ENCODE measurements at places on chromosomes 16 and 17. TPM values are rescaled to one million over a fixed set of nuclear protein-coding genes. Genes with fewer than 3 reads are reported as not detected.

- no peak for DNase-seq
Observed at GRCh38 chr16:16828913-16829398, 450.0 kb downstream of the NPIPA7 start.

- no peak for DNase-seq
Observed at GRCh38 chr16:68282064-68282452, 17.7 kb downstream of the SLC7A6 start.

- DNase-seq: peak; percentile 93
Observed at GRCh38 chr16:70700101-70701020, 14.5 kb upstream of the MTSS2 start.

GRCh38 chr17:77451245-77451893 lies 310.6 kb downstream of the SEC14L1 start:
- peak; percentile 67 for DNase-seq

- DNase-seq: peak; percentile 29
Observed at GRCh38 chr17:18025945-18026776, 12.8 kb downstream of the ATPAF2 start.

- DNase-seq: no peak
Observed at GRCh38 chr16:5678371-5678770, 580.8 kb upstream of the EEF2KMT start.

- DNase-seq: no peak
Observed at GRCh38 chr16:24855678-24856077, 9.9 kb downstream of the SLC5A11 start.

DNA sequence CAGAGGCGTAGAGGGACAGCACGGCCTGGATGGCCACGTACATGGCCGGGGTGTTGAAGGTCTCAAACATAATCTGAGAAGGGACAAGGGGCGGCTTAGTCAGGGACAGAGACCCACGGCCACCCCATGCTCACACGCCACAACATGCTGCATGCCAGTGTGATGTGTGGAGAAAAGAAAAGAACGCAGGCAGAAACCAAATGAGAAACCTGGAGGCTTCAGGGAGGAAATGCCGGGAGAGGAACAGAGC lies 1.1 kb downstream of the ACTG1 start:
- DNase-seq: no peak

GRCh38 chr16:88655733-88656281 lies 5.0 kb upstream of the CYBA start:
- DNase-seq: no peak

DNA sequence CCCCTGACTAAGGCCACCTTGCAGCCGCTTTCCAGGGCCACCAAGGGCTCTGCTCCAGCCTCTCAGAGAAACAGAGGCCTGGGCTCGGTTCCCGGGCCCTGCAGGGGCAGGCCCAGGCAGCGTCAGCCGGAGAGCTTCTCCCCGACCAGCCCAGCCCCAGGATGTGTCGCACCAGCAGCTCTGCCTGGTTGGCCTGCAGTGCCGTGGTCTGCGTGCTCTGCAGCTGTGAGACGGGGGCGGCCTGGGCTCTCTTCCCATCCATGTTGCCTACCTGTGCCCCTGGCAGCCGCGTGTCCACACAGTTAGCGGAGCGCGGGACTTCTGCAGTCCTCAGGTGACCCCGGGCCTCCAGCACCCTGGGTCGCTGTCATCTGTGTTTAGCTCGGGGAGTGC lies 4.8 kb downstream of the IGFALS start:
- DNase-seq: peak; percentile 12

DNA sequence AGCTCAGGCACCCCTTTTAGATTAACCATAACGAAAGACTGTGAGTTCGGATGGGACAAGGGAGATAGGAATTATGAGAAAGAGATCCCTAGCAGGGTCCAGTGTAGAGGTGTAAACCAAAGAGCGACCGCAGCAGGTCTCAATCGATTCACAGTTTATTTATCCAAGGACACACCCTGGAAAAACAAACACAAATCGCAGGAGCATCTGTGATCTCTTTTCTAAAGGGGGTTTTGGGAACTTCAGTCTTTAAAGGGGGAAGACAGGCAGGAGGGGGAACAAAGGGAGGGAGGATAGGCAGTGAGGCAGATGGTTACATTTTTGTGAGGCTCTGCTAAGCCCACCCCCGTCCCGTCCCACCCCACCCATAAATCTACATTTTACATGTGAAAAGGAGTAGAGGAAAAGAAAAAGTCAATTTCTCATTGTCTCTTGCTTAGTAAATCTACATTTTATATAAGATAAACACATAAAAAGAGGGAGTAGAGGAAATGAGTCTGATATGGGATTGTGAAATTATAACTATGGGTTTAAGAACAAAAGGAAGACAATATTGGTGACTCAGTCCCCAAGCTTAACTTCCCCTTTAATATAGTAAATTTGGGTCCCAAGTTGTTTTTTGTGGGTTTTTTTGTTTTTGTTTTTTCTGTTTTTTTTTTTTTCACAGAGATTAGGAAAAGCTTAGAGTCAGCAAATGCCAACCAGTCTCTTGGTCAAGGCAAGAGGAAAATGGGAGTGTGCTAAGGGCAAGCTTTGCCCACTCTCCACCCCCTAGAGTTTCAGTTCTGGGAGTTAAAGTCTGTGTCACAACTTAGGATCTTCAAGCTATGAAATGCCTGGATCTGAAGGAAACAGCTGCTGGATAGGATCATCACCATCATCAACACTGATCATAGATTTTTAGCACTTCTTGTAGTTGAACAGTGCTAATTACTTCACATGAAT lies 160.9 kb upstream of the CDH5 start:
- DNase-seq: no peak

GRCh38 chr16:79954921-79955705 lies 354.6 kb upstream of the MAF start:
- no peak for DNase-seq

GRCh38 chr17:78539781-78540180 lies 37.4 kb downstream of the DNAH17 start:
- DNase-seq: no peak

GRCh38 chr17:81976332-81977210 lies 858 bp upstream of the ASPSCR1 start:
- DNase-seq: peak; percentile 53

GRCh38 chr16:77786186-77786847 lies 2.0 kb upstream of the VAT1L start:
- DNase-seq: no peak

- no peak for DNase-seq
Observed at GRCh38 chr16:1066584-1067172, 5.9 kb upstream of the SSTR5 start.

DNA sequence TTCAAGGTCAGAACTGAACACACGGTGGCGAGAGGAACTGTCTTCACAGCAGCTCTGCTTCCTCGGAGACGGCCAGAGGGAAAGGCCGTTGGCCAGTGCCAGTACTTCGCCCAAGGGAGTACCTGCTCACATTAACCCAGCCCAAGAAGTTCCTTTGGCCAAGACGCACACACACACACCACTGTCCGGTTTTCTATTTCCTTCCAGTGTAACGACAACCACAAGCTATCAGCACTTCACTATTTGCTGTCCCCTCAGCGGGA lies 744 bp upstream of the GGNBP2 start:
- peak; percentile 73 for DNase-seq

GRCh38 chr17:47785538-47786123 lies 36.0 kb downstream of the OSBPL7 start:
- no peak for DNase-seq

GRCh38 chr16:57959121-57959520 lies 11.8 kb downstream of the CNGB1 start:
- DNase-seq: no peak

- no peak for DNase-seq
Observed at GRCh38 chr16:11128211-11129141, 127.5 kb downstream of the SOCS1 start.

GRCh38 chr16:24810951-24811843 lies 34.6 kb upstream of the SLC5A11 start:
- no peak for DNase-seq

- DNase-seq: no peak
Observed at GRCh38 chr16:52861614-52862022, 191.1 kb downstream of the CHD9NB start.

DNA sequence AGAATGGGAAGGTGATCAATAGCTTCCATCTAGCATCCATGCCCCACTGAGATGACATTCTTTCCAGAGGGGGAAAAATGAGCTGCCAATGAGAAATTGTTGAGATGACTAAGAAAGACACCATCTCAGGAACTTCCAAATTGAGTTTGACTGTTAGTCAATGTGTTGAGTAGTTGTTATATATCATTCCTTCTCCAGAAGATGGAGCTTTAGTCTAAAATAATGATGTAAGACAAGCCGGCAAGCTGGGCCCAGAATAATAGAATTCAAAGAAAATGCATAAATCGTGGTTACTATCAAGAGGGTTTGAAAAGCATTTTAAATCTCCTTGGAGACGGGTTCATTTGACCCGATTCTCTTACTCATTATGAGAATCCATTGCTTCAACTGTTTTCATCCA lies 71.0 kb upstream of the ATF7IP2 start:
- DNase-seq: no peak

GRCh38 chr16:50496990-50497389 lies 51.2 kb upstream of the NKD1 start:
- no peak for DNase-seq

DNA sequence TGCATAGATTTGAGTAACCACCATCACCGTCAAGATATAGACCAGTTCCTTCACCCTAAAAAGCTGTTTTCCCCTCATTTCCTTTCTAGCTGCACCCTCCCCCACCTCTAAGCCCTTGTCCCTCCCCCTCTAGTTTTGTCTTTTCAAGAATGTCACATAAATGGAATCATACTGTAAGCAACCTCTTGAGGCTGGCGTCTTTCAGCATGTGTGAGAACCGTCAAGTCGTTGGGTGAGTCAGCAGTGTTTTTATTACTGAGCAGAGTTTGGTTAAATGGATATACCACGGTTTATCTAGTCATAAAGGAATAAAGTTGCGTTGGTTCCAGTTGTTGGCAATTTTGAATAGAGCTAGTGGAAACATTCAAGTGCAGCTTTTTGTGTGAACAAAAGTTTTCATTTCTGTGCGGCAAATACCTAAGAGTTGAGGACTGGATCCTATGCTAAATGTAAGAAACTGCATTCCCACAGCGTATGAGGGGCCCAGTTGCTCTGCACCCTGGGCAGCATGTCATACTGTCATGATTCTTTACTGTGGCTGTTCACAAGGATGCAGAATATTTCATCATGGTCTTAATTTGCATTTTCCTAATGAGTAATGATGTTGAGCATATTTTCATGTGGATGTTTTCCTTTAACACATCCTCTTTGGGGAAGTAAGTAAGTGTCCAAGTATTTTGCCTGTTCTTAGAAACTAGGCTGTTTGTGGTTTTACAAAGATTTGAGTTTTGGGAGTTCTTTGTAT lies 264.3 kb downstream of the CPPED1 start:
- no peak for DNase-seq

DNA sequence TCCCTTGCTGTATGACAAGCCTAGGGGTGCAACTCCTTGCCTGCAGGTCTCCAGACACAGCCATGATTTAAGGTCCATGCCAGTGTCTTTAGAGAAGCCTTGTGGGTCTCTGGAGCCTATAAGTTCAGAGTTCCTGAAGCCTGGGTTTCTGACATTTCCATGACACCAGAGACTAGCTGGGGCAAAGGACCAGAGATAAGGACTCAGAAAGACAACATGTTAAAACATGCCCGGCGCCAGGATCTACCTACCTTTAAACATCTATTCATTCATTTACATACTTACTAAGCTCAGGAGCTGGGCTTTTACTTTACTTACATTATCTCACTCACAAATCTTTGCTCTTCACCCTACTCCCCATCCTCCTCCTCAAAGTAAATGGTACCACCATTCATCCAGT lies 1.5 kb downstream of the MRPL27 start:
- DNase-seq: no peak

- no peak for DNase-seq
Observed at GRCh38 chr17:67477687-67478086, 100.6 kb downstream of the PITPNC1 start.

DNA sequence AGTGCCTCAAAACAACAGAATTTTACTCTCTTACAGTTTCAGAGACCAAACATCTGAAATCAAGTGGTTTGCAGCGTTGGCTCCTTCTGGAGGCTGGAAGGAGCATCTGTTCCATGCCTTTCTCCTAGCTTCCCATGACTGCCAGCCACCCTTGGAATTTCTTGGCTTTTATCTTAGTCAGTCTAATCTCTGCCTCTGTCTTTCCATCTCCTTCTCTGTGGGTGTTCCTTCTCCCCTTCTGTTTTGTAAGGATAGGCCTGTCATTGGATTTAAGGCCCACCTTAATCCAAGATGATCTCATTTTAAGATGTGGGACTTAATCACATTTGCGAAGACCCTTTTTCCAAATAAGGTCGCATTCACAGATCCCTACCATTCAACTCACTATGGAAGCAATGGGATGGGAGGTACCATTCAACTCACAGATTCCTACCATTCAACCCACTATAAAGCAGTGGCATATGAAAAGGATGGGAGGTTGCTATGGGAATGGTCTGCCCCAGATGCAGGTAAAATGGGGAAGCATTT lies 321.8 kb downstream of the WWOX start:
- DNase-seq: no peak

DNA sequence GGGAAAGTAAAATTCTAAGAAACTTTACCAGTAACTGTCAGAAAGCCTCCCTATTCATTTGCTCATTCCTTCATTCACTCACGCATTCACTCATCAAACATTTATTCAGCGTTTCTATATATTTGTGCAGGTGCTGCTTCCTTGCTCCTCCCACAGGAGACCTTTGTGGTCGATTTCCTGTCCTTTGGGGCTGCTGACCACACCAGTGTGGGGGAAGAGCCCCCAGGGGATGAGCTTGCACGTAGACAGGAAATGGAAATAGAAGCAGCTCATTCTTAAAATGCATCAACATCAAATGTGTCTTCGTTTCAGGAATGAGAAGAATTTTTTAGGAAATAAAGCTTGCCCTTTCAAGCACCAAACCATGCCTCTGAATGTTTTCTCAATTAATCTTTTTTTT lies 9.6 kb downstream of the PIK3R6 start:
- no peak for DNase-seq

DNA sequence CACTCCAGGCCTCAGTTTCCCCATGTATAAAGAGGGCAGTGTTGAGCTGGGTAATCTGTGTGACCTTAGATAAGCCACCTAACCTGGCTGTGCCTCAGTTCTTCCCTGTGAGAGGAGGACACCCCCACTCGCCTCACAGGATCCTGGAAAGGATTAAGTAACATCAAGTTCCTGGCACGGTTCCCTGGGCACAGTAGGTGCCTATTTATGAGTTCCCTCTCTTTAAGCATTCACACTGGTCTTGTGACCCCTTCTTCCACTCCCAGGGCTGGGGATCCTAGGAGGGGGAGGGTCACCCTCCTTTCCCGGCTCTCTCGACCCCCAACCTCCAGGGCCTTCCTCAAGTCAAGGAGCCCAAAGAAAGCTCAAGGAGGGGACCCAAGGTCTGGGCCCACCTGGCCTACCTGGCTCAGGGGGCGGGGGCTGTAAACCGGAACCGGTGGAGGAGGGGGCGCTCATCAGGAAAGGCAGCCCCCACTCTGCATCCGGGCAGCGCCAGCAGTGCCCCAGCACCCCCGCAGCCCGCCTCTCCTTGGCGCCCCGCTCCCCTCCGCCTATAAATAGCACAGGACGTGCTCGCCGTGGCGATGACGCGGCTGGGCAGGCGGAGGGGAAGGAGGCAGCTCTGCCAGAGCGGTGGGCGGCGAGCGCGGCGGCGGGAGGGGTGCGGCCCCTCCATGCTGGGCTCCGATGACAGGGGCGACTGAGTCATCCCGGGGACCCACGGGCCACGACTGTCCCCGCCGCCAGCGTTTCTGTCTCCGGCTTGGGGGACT lies 9.4 kb downstream of the RPL19 start:
- DNase-seq: peak; percentile 93

Gene ABCA9
- polyA plus RNA-seq: 3.4 TPM

Gene DHRS13
- polyA plus RNA-seq: 1.1 TPM

Gene CA7
- 0.05 TPM for polyA plus RNA-seq

Gene RAC3
- polyA plus RNA-seq: 0.83 TPM

Gene BLTP2
- polyA plus RNA-seq: 34.5 TPM

Gene CCDC200
- 0.38 TPM for polyA plus RNA-seq

Gene HID1
- 2.3 TPM for polyA plus RNA-seq

Gene CRYM
- polyA plus RNA-seq: 0.39 TPM

Gene PTX4
- not detected for polyA plus RNA-seq

Gene ALOX12
- polyA plus RNA-seq: not detected

Gene MARVELD3
- polyA plus RNA-seq: 0.10 TPM

Measured in psoas muscle (tissue), 8 donors.